Uterus (tissue), 4 donors: ENCODE measurements at places on chromosomes 5 and 9.

GRCh38 chr9:84224246-84224645 lies 116.3 kb downstream of the SLC28A3 start:
- no peak for DNase-seq

- DNase-seq = no peak
These were observed 2.6 kb upstream of the DAB2IP start for GRCh38 chr9:121648799-121649198.

DNA sequence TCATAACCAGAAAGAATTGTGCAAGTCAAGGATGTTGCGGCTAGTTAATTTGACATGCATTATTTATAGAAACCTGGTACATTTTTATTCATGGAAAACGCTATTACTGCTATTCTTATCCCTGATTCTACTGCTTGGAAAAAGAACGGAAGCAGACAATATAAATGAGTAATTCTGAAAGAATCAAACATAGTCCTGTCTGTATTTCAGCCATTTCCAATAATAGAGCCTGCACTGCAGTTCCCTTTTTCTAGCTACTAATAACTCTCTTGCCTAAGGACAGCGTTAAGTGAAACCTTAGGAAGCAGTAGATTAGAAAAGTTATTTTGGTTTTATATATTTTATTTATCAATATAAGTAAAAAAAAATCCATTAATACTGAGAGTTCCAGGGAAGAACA lies 414.9 kb downstream of the CYLC2 start:
- DNase-seq = no peak

- no peak for DNase-seq
These were observed 46.1 kb upstream of the RIC1 start for GRCh38 chr9:5582835-5583195.

GRCh38 chr5:67300326-67300725 lies 103.7 kb upstream of the CD180 start:
- peak; percentile 66 for DNase-seq

- no peak for DNase-seq
These were observed 441.9 kb downstream of the PLK2 start for GRCh38 chr5:58018016-58018415.

GRCh38 chr5:35921930-35922329 lies 16.5 kb downstream of the CAPSL start:
- no peak for DNase-seq

- DNase-seq = no peak
These were observed 53.6 kb downstream of the ASS1 start for GRCh38 chr9:130498298-130498917.

- no peak for DNase-seq
These were observed 649.4 kb downstream of the IRX1 start for GRCh38 chr5:4245076-4245475.

DNA sequence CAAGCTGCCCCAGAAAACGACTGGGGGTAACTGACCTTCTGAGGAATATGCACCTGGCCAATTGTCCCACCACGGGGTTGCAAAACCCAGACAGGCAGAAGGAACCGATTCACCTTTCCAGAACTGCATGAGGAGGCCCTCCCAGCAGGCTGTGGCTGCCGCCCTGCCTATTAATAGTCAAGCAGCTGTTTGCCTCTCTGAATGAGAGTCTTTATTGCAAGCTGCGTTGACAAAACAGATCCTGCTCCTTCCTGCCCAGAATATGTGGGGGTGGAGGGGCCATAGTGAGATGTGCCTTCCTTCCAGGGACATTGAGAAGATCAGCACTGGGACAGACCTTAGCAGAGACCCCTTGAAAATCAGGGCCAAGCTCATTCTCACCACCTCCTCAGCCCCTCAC lies 18.3 kb upstream of the TCOF1 start:
- DNase-seq = no peak

DNA sequence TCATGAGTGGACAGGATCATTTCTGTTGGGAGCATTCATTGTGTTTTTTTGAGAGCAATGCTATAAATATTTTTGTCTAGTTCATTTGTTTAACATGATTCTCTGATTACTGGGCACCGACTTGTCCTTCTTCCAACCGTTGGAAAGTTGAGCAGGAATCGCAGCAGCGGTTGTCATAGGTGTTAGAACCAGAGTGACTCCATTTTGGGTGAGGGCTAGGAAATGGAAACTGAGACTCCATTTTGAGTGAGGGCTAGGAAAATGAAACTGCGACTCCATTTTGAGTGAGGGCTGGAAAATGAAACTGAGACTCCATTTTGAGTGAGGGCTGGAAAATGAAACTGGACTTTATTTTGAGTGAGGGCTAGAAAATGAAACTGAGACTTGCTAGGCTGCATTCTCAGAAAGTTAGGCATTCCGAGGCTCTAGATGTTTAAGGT lies 100.6 kb downstream of the ICE1 start:
- no peak for DNase-seq

GRCh38 chr9:127664678-127665507 lies 41.9 kb upstream of the CFAP157 start:
- no peak for DNase-seq

DNA sequence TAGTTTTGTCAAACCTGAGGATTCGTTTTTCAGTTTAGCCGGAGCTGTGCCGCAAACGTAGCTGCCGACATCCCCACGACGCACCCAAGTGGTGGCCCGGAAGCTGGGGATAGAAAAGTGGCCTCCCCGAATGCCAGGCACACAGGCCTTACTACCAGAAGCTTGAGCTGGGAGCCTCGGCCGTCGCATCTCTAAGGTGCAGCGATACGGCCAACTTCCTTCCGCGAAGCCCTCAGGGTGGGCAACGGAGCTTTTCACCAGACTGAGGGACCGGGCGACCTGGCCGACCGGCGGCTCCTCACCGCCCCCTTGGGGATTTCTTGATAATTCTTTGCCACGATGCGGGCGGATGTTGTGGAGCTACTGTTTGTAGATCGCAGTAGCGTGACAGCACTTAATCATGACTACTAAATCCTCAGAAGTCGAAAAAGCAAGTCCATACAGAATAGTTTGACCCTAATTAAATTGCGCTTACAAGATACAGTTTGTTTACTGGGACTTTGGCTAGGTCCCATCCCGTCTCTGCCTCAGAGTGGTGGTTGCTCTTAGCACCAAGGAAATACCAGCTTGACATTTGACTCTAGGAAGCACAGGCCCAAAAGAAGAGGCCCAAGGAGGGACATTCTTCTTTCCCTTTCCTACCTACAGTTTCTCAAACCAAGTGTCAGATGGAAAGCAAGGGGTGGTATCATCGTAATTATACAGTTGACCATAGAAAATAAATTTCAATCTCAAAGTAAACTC lies 613 bp upstream of the TMEM267 start:
- DNase-seq = peak; percentile 77

GRCh38 chr9:6610073-6610472 lies 35.5 kb downstream of the GLDC start:
- DNase-seq = no peak

DNA sequence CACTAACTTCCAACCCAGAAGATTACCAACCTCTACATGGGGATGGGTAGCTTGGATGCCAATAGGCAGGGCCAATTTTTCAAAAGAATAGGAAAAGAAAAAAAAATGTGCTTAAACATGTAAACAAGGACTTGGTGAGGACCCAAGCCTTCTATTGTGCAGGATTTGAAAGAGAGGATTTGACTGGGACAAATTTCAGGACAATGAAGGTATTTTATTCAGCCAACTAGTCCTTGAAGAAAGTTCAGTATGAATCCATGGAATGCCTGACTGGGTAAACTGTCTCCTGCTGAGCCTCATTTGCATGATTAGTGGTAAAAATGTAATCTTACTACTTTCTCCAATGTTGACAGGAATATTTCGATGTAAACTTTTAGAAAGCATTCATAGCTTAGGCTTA lies 192.5 kb upstream of the RORB start:
- DNase-seq = no peak

- no peak for DNase-seq
These were observed 212.4 kb downstream of the DTWD2 start for GRCh38 chr5:118775790-118776499.

DNA sequence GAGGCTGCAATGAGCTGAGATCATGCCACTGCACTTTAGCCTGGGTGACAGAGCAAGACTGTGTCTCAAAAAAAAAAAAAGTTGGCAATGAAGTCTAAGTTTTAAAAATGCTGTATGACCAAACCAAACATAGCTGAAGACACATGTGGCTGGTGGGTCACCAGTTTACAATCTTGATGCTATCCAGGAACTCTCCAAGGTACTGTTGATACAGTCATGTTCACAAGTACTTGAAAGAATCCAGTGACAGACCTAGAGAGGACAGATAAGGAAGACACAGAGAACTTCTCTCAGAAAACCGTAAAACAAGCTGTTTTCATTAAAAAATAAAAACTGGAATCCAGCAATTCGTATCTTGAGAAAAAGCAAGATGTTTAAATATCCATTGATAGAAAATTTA lies 95.7 kb downstream of the ACTBL2 start:
- no peak for DNase-seq

DNA sequence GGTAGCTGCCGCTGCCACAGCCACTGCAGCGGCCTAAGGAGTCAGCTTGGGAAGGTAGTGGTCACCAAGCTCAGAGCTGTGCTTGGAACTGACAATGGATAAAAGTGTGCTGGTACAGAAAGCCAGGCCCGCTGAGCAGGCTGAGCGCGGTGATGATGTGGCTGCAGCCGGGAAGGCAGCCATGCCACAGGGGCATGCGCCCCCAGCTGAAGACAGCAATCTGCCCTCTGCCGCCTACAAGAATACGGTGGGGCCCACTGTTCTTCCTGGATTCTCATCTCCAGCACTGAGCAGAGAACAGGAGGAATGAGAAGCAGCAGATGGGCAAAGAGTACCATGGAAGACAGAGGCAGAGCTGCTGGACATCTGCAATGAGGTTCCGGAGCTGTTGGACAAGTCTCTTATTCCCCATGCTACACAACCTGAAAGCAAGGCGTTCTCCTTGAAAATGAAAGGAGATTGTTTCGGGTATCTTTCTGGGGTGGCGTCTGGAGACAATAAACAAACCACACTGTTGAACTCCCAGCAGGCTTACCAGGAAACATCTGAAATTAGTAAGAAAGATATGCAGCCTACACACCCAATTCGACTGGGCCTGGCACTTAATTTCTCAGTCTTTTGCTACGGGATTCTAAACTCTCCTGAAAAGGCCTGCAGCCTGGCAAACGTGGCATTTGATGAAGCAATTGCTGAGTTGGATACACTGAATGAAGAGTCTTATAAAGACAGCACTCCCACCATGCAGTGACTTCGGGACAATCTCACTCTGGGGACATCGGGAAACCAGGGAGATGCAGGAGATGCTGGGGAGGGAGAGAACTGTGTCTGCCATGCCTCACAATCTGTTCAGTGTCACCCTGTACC lies 22.8 kb upstream of the ANKRD18A start:
- DNase-seq = no peak

DNA sequence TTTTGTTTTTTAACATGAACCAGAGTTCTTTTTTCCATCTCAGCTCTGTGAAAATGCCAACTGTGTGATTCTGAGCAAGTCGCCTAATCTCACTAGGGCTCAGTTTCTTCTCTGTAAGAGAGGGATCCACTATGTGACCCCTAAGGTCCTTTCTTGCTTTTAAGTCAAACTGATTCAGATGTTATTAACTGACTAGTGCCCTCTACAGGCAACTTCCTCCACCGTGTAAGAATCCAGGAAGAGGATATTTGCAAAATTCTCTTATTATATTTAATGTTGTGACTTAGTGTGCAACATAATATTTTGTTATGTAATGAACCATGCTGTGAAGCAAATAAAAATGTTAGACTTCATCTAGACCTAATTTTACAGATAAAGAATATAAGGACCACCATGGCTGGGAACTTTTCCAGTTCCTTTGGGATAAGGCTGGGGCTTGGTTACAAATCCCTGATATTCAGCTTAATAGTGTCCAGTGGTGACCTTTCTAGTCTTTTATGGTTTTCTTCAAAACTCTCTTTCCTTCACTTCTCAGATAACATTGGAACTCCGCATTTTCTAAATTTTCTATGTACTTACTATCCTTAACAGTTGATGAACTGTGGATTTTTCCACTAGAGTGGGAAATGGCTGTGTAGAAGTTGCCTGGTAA lies 244.7 kb downstream of the PIK3R1 start:
- peak; percentile 46 for DNase-seq

DNA sequence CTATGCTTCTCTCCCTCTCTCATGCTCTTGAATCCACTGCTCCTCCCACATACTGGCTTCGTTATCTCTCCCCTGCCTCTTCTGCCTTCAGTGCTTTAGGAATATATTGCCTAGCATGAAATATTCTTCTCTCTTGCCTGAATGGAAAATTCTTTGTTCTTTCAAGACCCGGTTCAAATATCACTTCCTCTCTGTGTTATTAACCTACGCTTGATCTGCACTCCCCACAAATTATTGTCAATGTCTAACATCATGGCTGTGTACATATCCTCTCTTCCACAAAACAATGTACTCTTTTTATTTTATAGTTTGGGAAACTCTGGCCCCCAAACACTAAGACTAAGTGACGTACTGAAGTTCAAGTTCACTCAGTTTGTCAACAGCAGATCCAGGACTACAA lies 211.0 kb downstream of the SEC61B start:
- no peak for DNase-seq

DNA sequence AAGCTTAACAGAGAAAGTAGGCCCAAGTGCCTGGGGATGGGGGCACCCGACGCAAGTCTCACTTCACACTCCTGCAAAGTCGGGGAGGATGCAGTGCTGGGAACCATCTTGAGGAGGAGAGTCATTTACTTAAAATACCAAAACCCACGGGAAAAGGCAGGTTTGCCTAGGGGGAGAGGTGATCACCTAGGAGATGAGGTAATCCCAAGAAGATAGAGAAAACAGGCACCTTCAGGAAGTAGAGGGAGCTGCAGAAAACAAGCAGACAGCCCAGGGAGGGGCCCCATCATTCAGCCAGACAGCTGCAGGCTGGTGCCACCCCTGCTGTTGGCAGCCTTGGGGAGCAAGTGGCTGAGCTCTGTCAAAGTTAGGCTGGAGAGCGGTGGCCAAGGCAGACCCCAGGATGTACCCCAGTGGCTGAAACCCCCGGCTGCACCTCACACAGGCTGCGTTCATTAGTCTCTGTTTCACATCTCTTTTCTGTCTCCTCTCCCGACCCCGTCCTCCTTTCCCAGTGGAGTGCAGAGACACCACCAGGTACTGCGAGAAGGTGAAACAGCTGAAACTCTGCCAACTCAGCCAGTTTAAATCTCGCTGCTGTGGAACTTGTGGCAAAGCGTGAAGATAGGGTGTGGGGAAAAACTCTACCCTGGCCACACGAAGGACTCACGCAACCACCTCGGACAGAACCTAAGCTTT lies 124.9 kb downstream of the SAXO1 start:
- DNase-seq = no peak

- no peak for DNase-seq
These were observed 489.8 kb downstream of the MAT2B start for GRCh38 chr5:163995206-163995605.

GRCh38 chr9:134458207-134459108 lies 132.2 kb downstream of the RXRA start:
- peak; percentile 63 for DNase-seq

DNA sequence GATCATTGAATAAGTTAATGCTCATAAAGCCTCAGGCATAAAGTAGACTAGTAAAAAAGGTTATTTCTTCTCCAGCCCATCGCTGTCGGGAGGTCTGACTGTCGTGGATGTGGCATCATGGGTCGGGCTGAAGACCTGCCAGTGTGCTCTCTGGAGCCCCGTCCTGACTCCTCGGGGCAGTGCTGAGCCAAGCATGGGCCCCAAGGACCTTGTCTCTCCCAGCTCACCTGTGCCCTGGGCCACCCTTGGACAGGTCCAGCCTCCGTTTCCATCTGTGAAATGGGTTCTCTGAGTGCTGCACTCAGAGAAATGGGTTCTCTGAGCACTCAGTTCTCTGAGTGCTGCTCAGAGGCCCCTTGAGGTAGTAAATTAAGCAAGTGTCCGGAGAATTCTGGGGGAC lies 269.0 kb downstream of the GADD45G start:
- peak; percentile 9 for DNase-seq

GRCh38 chr5:130068101-130068500 lies 163.8 kb downstream of the CHSY3 start:
- DNase-seq = no peak

- no peak for DNase-seq
These were observed 194.6 kb downstream of the DENND1A start for GRCh38 chr9:123735376-123735775.
